SHP77 treated with DMSO at 0.1 percent for 48 hours (cell line): ENCODE measurements at places on chromosomes 2 and 18.
A peak's percentile ranks its signal among the peaks of the same experiment; 100 is the strongest.

DNA sequence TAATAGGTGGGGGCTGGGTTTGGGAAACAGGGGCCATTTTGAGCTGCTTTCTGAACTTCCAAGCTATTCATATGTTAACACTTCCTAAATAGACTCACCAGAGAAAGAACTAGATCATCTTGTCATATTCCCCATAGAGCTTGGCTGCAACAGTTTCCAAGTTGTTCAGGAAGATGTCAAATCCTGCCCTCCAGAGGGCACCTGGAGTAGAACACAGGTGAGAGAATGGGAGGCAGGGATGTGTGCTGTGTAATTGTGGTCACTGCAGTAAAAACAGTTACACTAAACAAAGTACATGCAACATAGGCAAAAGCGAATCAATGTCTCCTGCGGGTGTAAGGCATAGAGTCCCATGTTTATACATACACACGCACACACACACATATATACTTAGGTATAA, 34.5 kb upstream of the LRRC30 start:
- DNase-seq = no peak

DNA sequence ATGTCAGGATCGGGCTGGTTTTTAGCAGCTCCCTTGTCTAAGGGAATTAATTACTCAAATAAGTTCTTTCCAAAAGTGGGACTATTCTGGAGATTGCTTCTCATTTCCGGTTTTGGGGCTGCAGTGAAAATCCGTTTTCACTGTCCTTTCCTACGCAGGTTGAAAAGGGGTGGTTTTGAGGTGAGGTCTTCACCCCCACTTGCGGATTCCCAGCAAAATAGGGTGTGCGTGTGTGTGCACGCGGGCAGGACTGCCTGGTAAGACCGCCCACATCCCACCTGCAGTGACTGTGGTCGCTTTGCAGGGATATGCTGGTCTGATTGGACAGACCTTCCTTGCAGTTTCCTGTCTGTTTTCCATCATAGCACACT, 472 bp upstream of the PLEKHM3 start:
- DNase-seq = no peak

- no peak for DNase-seq
Observed at GRCh38 chr2:145638675-145639074, 1118.8 kb upstream of the ZEB2 start.

- no peak for DNase-seq
Observed at GRCh38 chr2:203122317-203122986, 107.8 kb downstream of the NBEAL1 start.

GRCh38 chr2:207219676-207220501, 54.1 kb upstream of the KLF7 start:
- no peak for DNase-seq

DNA sequence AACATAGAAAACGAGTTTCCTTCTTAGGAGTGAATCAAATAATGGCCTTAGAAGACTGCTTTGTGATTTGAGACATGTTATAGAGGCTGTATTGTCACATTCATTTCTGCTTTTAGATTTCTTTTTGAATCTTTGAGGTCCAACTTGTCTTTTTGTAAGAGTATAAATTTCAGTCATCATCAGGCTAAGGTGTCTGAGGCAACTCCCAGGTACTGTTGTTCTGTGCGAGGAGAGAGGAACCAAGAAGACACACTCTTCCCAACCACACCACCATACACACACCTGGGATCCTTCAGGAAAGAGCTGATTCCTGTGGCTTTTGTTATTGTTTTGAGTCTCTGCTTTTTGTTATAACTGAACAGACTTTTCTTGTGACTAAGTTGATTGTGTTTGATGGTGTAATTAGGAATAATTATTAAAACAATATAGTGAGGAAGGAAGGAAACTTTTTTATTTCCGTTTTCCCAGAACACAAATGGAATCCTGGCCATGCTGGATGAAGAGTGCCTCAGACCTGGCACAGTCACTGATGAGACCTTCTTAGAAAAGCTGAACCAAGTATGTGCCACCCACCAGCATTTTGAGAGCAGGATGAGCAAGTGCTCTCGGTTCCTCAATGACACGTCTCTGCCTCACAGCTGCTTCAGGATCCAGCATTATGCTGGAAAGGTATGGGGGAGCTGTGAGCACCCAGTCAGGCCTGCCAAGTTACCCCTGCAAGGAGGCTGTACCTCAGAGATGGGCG, 140.4 kb downstream of the MYO1B start:
- DNase-seq = no peak

DNA sequence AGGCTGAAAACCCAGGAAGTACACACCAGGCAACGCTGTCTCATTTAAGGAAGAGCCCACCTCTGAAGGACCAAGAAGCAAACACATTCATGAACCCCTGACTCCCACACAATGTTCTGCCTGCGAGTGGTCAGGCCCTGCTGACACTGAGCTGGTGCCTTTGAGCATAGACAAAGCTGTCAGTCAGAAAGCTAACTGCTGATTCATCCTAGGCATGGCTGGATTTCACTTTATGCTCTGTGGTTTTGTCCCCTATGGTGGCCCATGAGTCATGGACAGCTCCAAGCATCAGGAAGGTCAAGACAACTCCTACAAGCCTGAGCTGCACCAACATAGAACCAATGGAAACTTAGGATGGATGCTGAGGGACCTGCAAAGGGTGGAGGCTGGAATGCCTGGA, 78.9 kb downstream of the UXS1 start:
- no peak for DNase-seq

- DNase-seq = no peak
Observed at GRCh38 chr2:943821-944220, 6.8 kb upstream of the SNTG2 start.

DNA sequence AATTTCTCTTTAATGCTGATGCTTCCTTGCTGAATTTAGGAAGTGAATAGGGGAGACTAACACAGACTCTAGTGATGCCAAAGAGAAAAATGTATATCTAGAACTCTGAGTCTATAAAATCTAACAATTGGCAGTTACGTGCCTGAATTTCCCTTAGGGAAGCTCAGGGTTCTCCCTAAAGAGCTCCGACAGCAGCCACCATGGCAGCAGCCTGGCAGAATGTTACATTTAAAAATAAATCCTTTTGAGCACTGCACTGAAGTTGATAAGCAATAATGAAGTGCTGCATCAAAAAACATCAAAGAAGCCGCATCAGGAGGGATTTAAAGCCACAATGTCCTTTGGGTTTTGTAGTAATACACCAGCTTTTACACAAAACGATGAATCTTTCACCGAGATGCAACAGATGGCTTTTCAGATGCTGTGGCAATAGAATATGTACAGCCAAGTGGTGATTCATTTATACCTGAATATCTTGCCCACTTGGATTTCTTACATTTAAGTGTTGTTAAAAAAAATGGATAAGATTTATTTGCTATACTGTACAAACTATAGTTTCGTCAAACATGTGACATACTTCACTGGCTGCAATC, 291.2 kb upstream of the SESTD1 start:
- no peak for DNase-seq

DNA sequence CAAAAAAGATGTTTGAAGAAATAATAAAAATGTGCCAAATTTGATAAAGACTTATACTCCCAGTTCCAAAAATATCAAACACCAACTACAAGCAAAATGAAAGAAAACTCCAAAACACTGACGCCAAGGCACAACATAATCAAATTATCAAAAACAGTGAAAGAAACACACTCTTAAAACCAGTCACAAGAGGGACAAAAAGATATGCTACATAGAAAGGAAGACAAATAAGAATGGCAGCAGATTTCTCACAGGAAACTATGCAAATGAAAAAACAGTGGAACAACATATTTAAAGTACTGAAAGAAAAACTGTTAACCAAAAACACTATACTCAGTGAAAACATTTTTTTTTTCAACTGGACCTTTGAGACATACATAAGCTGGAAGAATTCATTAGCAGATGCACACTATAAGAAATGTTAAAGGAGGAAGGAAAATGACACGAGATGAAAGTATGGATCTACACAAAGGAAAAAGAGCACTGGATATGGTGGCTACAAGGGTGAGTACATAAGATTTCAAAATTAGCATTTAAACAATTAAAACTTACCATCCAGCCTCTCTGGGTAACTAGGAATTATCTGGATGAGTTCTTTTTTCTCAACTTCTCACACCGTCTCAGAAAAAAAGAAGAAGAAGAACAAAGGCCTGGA, 94.0 kb upstream of the ACVR1C start:
- DNase-seq = no peak

DNA sequence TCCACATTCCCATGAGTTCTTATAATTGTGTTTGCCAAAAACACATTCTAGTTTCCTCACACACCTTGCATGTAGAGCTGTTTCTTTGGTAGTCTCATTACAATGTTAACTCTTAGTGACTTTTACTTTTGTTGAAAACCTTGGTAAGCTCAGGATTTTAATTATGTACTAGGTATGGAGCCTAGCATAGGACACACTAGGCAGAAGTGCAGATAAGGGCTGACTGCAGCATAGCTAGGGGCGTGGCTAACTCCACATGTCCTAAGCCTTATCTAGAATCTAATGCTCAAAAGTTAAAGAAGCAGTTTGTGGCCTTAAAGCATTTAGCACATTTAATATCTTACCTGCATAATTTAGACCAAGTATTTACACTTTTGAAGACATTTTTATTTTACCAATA, 153.7 kb upstream of the FBXO11 start:
- no peak for DNase-seq

DNA sequence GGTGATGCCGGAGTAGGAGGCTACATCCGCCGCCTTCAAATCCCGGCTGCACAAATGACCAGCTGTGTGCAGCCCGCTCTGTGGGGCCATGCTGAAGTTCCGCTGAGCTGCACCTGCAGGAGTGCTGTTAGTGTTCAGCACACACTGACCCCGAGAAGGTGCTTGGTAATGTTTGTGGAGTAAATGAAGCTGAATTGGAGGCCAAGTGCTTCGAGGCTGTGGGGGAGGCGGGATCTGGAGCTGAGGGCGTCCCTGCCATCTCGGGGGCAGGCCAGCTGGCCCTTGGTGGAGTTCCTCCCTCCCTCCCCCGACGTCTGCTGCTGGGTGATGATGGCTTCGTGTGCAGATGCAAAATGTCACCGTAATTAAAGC, 23.2 kb downstream of the KCNF1 start:
- peak; percentile 73 for DNase-seq

DNA sequence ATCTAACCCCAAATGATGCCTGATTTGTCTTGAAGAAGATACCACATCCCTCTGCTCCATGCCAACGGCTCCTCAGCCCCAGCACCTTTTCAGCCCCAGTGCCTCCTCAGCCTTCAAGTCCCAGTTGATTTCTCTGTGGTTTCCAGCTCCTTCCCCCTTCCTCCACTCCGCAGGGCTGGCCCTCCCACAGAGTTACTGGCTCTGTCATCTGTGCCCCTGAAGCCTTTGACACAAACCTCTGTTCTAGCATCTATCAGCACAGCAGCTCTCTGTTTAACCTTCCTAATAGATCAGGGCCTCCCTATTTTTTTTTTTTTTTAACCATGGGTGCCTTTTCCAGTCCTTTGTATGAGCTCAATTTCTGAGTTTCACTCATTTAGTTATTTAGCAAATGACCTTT, 201.3 kb upstream of the CXCR4 start:
- no peak for DNase-seq
